Heart right ventricle (tissue), 16 donors: ENCODE measurements at places on chromosomes 2 and 18.

GRCh38 chr2:165453561-165454094, 15.9 kb upstream of the CSRNP3 start:
- DNase-seq: no peak

DNA sequence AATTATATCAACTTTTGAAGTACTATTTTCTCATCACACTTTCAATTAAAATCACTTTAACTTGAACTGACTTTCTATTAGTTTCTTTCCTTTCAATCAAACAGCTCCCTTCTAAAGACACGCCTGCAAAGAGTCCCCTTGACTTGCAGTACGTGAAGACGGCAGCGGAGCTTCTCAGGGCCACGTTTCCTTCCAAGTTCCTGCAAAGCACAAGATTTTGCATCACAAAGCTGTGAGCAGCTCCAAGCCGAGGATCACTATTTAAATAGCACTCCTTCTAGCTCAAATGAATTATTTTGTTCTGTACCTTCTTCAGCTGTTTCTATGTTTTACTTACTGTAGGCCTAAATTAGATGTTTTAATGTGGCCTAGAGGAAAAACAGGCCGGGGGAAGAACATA, 30.8 kb downstream of the SH3YL1 start:
- no peak for DNase-seq

DNA sequence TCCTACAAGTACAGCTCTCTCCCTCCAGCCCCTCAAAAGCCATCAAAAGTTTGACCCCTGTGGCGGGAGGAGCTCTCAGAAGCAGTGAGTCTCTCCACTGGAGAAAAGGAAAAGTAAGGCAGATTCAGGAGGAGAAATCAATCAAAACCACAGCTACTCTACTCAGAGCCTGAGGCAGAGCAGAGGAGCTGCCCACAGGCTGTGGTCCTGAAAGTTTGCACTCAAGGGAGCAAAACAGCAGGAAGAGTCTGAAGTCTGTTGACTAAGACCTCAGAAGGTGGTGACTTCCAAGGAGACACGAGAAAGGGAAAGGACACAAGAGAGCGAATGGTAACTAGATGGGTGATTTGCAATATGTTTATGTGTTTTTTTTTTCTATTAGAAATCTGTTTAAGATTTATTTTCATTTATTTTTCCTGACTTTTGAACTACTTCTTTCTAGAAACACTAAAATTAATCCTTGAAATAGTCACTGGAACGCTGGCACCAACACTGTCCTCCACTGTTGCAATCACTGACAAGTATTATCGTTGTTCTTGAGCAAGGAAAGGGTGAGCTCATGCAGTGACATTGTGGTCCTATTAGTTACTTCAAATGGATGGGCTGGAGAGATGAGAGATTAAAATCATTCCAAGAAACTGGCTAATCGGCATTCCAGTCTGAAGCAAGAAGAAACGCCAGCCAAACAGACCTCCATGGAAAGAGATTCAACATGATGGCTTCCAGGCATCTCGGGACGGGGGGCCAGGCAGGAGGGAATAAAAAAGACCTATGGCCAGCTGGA, 35.8 kb downstream of the PID1 start:
- DNase-seq: no peak

DNA sequence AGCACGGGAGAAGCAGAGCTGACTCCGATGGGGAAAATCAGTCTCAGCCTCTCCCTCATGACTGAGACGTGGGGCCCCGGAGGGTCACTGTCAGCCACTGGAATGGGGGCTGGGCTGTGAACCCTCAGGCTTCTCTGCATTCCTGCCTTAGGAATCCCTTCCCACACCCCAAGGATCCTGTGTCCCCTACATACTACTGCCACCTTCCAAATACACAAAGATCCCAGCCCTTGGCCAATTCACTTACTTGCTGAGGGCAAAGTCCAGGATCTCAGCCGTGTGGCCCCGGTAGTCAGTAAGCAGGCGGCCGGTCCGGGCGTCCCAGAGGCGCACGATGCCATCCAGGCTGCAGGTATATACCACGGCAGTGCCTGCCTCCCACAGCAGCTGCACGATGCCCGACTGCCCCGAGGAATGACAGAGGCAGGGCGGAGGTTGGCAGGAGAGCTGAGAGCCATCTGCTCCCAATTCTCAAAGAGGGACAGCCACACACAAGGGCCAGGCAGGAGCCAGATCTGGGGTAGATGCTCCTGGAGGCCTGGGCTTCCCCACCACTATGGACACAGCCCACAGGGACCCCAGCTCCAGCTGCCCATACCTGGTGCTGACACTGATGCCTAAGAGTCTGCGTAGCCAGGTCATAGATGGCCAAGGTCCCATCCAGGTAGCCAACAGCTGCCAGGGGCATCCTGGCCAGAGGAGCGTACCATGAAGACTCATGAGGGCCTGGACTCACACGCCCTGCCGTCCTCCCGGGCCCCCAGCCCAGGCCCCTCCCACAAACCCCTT, 4.2 kb downstream of the GPBAR1 start:
- no peak for DNase-seq

DNA sequence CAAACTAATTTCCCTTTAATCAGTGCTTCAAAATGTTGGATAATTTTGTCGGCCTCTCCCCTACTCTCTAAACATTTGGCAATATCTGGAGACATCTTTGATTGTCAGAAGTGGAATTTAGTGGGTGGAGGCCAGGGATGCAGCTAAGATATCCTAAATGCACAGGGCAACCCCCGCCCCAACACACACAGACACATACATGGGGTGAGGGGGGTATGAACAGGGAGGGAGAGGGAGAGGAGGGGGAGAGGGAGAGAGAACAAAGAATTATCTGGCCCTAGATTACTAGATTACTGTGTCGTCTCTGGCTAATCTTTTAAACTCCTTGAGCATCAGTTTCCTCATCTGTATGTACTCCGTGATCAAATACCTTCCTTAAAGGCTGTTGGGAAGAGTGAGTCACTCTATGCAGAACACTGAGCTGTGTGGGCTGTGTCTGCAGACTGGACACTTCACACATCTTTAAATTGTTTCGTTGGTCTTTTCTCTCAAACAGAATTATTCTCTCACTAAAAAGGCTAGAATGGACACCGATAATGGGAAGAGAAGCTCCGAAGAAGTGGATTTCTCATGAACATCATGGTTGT, 2.9 kb downstream of the RNF149 start:
- no peak for DNase-seq

- no peak for DNase-seq
These were observed 93.9 kb downstream of the DGKD start for GRCh38 chr2:233448220-233448559.
